ENCODE measurements at places on chromosomes 2 and 18.

DNA sequence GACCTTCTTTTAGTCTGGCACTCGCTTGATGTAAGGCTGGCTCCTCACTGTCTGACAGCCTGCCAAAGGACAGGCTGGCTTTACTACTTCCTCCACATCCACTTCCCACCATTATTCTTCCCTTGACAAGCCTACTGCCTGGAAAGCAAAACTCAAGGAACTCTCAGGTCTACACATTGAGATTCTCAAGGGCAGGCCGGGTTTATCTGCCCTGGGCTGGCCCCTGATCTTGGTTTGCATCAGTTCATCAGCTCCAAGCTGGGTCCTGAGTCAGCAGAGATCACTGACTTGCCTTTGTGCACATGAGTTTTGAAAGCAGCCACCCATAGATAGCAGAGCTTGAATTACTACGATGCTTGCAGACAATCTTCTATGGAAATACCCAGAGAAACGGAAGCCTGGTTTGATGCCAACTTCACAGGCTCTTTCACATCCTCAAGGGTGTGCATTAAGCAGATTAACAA lies 53.9 kb downstream of the KCTD18 start:
- H3K4me1 ChIP-seq: no peaks in the 10 kb centered on the region
- DNase-seq: no peak
- H3K4me3 ChIP-seq: no peak overlapping the region
- H3K27me3 ChIP-seq: no peaks in the 10 kb centered on the region

GRCh38 chr2:134926231-134926931 lies 7.8 kb downstream of the CCNT2 start:
- H3K27ac ChIP-seq: peak overlapping the region; percentile 79
- H3K4me3 ChIP-seq: no peak overlapping the region
- H3K27me3 ChIP-seq: no peaks in the 10 kb centered on the region
- peaks cover 16% of the 10 kb centered on the region for H3K4me1 ChIP-seq

DNA sequence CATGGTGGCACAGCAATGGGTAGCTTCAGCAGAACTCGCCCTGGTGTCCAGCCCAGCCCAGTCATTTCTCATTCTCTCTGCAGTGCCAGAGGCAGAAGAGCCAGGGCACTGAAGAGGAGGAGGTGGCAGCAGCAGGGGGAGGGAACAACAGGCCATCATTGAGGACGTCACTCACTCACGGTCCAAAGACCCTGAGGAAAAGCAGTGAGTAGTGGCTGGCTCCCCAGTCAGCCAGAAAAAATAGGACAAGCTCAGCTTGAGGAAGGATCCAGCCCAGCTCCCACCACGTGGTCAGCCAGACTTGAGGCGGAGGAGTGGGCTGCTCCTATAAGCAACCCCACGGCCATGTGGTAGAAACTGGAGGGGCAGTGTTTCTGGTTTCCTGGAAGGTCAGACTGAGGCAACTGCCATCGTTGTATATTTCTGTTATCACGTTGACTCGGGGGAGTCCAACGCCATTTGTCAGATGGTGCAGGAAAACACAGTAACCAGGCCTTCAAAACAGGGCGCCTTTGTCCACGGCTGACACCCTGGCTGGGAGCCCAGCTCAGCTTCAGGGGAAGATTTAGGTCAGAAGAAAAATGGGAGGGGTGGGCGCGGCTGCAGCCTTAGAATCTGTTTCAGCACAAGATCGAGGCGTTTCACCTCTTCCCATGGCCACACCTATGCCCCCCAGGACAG lies 19.0 kb upstream of the TMEM247 start:
- no peak overlapping the region for H3K27ac ChIP-seq
- H3K27me3 ChIP-seq: peaks cover 9% of the 10 kb centered on the region
- H3K4me3 ChIP-seq: no peak overlapping the region
- peaks cover 3% of the 10 kb centered on the region for H3K4me1 ChIP-seq
- no peaks in the 10 kb centered on the region for H3K36me3 ChIP-seq

GRCh38 chr18:10226971-10227370 lies 227.5 kb upstream of the APCDD1 start:
- no peak for DNase-seq
- peaks cover 3% of the 10 kb centered on the region for H3K4me1 ChIP-seq
- no peak overlapping the region for H3K27ac ChIP-seq
- H3K36me3 ChIP-seq: peaks cover 2% of the 10 kb centered on the region

DNA sequence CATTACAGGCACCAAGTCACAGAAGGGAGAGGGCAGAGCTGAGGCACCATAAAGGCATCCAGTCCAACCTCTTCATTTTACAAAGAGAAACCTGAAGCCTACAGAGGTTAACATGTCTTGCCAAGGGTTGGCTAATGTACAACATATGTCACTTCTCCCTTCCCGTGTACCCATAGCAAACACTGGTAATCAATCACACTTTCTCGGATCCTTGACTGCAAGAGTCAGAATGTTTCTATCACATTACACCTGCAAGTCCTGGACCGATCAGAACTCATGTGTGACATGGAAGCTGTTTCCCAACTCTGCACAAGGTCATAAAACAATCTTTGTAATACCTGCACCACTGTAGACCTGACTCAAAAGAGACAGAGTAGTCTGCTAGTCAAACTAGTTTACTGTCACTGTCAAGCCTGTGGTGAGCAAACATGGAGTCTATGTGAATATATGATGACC lies 6.0 kb downstream of the ANKRD44 start:
- no peak overlapping the region for H3K27ac ChIP-seq
- no peak overlapping the region for H3K4me3 ChIP-seq
- peaks cover 16% of the 10 kb centered on the region for H3K27me3 ChIP-seq
- H3K36me3 ChIP-seq: no peaks in the 10 kb centered on the region

DNA sequence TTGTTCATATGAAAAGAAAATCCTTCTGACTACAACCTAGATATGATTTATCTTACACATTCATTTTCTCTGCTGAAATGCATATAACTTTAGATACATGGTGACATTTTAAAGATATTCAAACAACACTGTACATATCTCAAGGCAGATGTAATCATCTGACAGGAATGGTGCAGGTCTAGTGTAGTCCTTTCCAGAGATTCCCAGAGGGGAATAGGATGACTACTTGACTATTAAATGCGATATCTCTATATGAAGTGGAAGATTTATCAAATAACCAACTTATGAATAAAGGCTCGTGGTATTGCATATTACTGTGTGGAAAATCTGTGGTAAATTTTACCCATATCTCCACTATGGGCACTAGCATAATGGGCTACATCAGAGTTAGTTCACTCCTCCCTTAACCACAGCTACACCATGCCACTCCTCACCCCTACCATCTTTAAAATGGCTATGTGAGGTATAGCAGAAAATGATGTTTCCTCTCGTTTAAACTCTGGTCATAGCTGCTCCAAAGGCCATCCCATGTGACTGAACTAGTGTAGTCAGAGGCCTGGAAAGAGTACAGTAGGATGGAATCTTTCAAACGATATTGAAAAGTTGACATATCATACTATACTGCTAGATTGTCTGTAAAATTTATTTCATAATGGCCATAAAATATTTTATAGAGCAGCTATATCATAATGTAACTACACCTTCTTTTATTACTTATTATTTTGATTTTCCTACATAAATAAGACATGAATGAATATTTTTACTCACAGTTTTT lies 9.1 kb upstream of the ITPRID2 start:
- no peak overlapping the region for H3K4me3 ChIP-seq
- peaks cover 4% of the 10 kb centered on the region for H3K4me1 ChIP-seq
- DNase-seq: no peak
- H3K27me3 ChIP-seq: no peaks in the 10 kb centered on the region
- H3K27ac ChIP-seq: peak overlapping the region; percentile 33

GRCh38 chr2:108542071-108542470 lies 7.8 kb downstream of the LIMS1 start:
- H3K27ac ChIP-seq: no peak overlapping the region
- no peaks in the 10 kb centered on the region for H3K27me3 ChIP-seq
- DNase-seq: no peak

DNA sequence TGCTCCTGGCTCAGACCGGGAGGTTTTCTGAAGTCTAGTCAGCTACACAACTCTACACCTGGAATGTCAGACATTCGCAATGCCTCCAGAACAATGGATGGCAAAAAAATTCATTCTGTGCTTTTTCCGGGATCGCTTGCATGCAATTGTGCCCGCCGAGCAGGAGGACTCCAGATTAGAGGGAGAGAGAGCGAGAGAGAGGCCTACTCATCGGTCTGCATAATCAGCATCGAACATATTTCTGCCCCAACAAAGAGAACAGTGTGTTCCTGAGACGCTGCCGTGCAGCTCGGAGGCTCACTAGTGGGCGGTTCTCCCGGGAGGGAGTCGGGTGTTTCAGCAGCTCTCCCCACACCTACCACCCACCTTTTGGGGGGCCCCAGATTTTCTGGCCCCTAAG lies 117.1 kb downstream of the KLHL29 start:
- H3K36me3 ChIP-seq: no peaks in the 10 kb centered on the region
- H3K4me3 ChIP-seq: no peak overlapping the region
- no peak for DNase-seq
- peaks cover 37% of the 10 kb centered on the region for H3K27me3 ChIP-seq
- peaks cover 27% of the 10 kb centered on the region for H3K4me1 ChIP-seq

DNA sequence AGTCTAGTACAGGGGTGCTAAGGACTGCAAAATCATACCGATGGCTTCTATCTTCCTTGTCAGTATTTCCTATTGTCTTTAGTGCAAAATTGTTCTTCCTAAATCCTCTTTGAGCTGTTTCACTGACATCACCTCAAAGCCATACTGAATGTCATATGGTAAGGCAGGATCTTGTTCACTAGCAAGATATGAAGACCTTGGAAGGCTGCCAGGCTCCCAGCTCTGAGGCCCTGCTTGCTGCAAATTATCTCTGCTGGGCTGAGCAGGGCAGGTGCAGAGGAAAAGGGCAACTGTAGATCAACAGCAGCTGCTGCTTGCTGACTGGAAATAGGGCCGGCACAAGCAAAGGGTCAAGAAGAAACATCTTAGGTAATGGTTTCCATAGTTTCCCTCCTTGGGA lies 58.2 kb downstream of the PMAIP1 start:
- H3K27me3 ChIP-seq: no peaks in the 10 kb centered on the region
- DNase-seq: no peak
- no peak overlapping the region for H3K27ac ChIP-seq
- H3K4me3 ChIP-seq: no peak overlapping the region
- no peaks in the 10 kb centered on the region for H3K36me3 ChIP-seq
- H3K4me1 ChIP-seq: peaks cover 4% of the 10 kb centered on the region

DNA sequence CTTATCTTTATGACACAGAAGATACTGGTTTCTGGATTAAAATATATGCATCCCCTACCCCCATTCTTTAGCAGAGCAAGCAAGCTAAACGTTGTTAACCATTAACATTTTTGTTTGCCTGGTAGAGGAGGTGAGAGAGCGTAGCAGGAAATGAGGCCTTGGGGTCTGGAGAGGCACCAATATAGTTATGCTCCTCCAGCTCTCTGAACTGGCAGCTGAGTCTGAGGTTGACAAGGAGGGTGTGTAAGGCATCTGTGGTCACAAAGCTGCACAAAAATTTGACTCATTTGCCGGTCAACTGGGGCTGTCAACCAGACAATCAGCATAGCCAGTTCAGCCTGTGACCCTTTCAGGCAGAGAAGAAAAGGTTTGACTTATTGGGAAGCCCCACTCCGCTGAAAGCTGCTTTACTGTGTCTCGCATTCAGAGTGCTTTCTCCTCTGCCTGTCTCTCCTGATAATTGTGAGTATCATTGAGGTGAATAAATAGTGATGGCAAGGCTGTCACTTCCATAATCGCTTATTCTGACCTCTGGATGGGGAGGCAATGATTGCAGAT lies 647.5 kb upstream of the SETBP1 start:
- peaks cover 3% of the 10 kb centered on the region for H3K36me3 ChIP-seq
- H3K4me1 ChIP-seq: peaks cover 14% of the 10 kb centered on the region
- peak overlapping the region; percentile 89 for H3K27ac ChIP-seq
- DNase-seq: no peak
- H3K27me3 ChIP-seq: no peaks in the 10 kb centered on the region
- peak overlapping the region; percentile 17 for H3K4me3 ChIP-seq

GRCh38 chr2:201855356-201855755 lies 49.0 kb downstream of the CDK15 start:
- no peak overlapping the region for H3K27ac ChIP-seq
- H3K27me3 ChIP-seq: no peaks in the 10 kb centered on the region
- H3K4me1 ChIP-seq: peaks cover 33% of the 10 kb centered on the region
- no peaks in the 10 kb centered on the region for H3K36me3 ChIP-seq

GRCh38 chr2:191611614-191612013 lies 66.3 kb upstream of the NABP1 start:
- H3K4me1 ChIP-seq: no peaks in the 10 kb centered on the region
- DNase-seq: no peak
- no peak overlapping the region for H3K4me3 ChIP-seq
- no peak overlapping the region for H3K27ac ChIP-seq

- no peaks in the 10 kb centered on the region for H3K27me3 ChIP-seq
- H3K36me3 ChIP-seq: no peaks in the 10 kb centered on the region
- DNase-seq: peak; percentile 44
- peak overlapping the region; percentile 92 for H3K4me3 ChIP-seq
- H3K4me1 ChIP-seq: peaks cover 8% of the 10 kb centered on the region
- H3K27ac ChIP-seq: peak overlapping the region; percentile 99
These were observed 851 bp downstream of the EIF2AK3 start for GRCh38 chr2:88626171-88627054.

DNA sequence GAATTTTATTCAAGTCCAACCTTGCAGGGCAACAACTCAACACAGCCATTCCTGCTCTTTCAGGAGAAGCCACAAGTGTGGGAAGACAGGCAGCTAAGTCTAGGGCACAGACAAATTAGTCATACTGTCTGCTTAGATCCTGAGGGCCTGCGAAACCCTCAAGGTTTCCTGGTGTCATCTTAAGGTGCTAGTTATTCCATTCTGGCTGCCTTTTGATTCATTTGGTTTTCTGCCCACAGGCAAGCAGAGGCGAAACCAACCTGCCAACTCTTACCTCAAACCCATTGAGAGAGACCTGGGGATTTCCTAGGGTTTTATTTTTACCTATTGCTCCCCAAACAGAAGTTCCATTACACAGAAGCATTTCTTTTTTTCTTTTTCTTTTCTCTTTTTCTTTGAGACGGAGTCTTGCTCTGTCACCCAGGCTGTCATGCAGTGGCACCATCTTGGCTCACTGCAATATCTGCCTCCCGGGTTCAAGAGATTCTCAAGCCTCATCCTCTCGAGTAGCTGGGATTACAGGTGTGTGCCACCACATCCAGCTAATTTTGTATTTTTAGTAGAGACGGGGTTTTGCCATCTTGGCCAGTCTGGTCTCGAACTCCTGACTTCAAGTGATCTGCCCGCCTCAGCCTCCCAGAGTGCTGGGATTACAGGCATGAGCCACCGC lies 23.7 kb upstream of the SCYGR1 start:
- H3K4me1 ChIP-seq: no peaks in the 10 kb centered on the region
- no peaks in the 10 kb centered on the region for H3K27me3 ChIP-seq
- H3K36me3 ChIP-seq: no peaks in the 10 kb centered on the region
- no peak overlapping the region for H3K4me3 ChIP-seq
- no peak for DNase-seq

GRCh38 chr2:107932488-107932887 lies 53.8 kb upstream of the SLC5A7 start:
- DNase-seq: no peak
- H3K4me3 ChIP-seq: no peak overlapping the region
- no peak overlapping the region for H3K27ac ChIP-seq
- no peaks in the 10 kb centered on the region for H3K36me3 ChIP-seq
- H3K4me1 ChIP-seq: peaks cover 3% of the 10 kb centered on the region
